Testis (tissue), 5 donors: ENCODE measurements at places on chromosomes 5 and 9.
A peak's percentile ranks its signal among the peaks of the same experiment; 100 is the strongest.

GRCh38 chr5:37153661-37154060 lies 95.5 kb downstream of the CPLANE1 start:
- DNase-seq, result no peak

DNA sequence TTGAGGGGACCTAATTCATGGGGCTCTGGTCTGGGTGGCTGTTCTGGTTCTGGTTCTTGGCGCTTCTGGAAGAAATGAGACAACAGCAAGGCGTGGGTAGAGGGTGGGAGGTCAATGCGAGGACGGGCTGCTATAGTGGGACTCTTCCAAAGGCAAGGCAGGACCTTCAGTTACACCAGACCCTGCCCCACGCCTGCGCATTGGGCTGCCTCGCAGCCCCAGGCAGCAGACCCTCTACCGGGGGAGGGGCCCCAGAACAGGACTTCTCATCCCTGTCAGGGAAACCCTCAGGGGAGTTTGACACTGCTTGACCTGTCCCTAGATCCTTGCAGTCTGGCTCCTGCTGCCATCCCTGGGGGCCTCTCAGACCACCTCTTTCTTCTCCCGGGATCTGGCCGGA lies 18.5 kb downstream of the CCDC69 start:
- no peak for DNase-seq

- no peak for DNase-seq
These were observed 30.3 kb upstream of the INSYN2B start for GRCh38 chr5:170010595-170010994.

DNA sequence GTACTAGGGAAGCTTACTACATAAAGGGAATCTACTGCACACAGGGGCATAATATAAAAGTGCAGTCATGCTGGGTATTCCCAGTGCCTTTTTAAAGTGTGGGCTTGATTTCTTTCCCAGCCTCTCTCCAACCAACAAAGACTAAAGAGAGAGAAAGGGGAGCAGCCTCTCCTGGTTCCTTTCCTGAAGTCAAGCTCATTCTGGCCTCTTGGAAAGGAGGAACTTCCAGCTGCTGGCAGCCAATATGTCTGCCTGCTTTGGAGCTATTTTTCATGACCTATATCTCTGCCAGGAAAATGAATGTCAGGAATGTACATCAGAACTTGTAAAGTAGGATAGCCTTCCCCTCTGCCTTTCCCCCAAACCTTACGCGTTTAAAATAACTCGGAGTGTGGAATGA lies 57.1 kb downstream of the RAB3C start:
- DNase-seq, result no peak

DNA sequence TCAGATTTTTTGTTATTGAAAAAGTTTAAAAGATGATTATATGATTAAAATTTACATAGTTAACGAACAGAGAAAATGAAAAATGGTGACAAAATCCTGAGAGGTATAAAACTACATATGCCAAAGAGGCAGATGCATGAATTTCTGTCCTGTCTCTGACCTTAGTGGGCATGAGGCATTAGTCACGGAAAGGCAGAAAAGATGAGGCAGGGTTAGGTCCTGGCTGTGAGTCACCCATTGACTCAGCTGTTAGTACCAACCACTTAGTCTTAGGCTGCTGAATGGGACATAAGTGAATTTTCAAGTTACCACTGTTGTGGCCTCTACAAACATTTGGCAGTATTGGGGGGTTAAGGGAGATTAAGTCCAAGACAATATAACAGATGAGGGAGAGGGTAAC lies 33.1 kb downstream of the RASA1 start:
- no peak for DNase-seq

DNA sequence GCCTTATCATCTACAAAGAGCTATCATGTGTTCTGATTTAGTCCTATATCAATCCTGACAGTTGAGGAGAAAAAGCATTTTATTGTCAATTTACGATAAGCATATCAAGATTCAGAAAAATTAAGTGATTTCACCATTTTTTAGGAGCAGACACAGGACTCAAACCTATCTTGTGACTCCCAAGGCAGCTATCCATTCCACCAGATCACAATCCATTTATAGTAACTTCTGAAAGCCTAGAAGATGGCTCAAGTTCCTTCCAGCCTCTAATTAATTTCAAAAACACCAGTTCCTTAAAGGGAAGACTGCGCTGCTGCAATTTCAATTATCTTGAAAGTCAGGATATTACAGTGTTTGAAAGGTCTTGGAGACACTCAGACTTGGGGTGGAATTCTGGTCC lies 114.3 kb downstream of the EPB41L4A start:
- DNase-seq, result no peak

DNA sequence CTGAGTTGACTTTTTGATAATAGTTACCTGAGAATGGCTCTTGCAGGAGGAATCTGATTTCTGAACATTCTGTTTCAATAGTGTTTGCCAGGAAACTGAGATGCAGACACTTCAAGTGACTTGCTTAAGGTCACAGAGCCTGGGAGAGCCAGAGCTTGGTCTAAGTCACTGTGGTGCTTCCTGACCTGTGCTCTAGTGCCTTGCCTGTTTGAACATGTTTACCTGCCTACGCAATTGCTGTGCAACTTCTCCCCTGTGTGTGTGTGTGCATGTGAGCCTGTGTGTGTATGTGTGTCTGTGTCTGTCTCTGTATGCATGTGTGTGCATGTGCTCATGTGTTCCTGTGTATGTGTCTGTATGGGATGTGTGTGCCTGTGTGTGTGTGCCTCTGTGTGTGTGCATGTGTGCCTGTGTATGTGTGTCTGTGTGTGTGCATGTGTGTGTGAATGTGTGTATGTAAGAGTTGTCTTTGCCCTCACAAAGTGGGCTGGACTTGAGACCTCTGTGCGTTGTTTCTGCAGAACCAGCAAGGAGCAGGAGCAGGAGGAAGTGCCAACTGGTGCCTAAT lies 185.8 kb downstream of the GADD45G start:
- DNase-seq, result no peak

GRCh38 chr5:85049020-85049419 lies 664.3 kb upstream of the EDIL3 start:
- peak; percentile 16 for DNase-seq

DNA sequence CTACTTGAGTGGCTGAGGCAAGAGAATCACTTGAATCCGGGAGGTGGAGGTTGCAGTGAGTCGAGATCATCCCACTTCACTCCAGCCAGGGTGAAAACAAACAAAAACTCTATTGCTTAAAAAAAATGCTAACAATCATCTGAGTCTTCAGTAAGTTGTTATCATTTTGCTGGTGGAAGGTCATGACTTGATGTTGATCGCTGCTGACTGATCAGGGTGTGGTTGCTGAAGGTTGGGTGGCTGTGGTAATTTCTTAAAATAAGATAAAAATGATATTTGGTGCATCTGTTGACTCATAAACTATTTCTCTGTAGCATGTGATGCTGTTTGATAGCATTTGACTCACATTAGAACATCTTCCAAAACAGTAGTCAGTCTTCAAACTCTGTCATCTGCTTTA lies 349.4 kb upstream of the PAPPA start:
- no peak for DNase-seq

DNA sequence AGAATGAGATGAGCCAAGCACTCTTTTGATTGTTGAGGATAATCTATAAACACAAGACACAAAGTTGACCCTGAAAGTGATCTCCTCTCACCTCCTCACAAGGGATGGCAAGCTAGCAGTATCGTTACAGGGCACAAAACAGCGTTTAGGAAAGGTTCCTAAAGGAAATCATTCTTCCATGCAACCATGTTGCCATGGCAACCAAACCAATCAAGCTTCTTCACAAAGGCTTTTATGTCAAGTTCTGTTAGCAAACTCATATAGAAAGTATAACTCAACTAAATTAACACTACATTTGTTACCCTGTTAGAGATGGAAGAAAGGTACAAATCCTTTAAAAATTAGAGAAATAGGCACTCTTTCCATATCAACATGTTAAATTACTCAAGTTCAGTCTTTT lies 1016.8 kb upstream of the DMAC1 start:
- DNase-seq, result peak; percentile 34

- no peak for DNase-seq
These were observed 6.3 kb upstream of the FAF2 start for GRCh38 chr5:176441921-176442323.

DNA sequence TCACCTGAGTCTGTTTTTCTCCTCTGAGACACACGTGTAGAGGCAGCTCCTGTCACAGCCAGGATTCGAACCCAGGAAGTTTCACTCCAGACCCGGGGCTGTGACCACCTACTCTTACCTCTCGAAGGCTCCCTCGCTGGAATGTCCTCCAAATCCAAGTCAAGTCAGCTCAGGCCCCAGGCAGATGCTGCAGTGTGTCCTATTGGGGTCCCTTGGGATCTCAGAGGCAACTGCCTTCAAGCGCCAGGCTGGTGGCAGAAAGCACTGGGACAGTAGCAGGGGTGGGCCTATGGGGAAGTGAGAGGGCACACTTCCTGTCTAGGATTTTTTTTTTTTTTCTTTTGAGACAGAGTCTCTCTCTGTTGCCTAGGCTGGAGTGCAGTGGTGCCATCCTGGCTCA lies 762 bp upstream of the ST6GALNAC4 start:
- DNase-seq, result no peak

- DNase-seq, result no peak
These were observed 392.5 kb downstream of the TMEM167A start for GRCh38 chr5:82684659-82685058.

- DNase-seq, result no peak
These were observed 92.6 kb downstream of the CHSY3 start for GRCh38 chr5:129996896-129997295.

DNA sequence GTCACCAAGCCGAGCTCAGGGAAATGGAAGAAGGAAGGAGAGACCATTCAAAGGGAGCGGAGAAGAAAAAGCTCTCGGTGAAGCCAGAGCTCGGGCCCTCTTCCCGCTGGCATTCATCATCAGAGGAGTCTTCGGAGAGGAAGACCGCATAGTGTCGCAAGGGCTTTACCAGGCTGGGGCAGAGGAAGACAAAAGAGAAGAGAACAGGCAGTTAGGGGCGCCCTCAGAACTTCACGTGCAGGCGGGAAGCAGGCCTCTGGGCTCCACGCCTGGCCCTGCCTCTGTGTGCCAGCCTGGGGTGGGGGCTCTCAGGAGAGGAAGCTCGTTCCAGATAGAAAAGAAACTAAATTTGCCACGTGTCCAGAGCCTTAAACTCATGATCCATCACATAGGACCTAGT lies 31.7 kb downstream of the CRB2 start:
- DNase-seq, result no peak

- peak; percentile 38 for DNase-seq
These were observed 3.1 kb upstream of the PRELID2 start for GRCh38 chr5:145838276-145838675.

DNA sequence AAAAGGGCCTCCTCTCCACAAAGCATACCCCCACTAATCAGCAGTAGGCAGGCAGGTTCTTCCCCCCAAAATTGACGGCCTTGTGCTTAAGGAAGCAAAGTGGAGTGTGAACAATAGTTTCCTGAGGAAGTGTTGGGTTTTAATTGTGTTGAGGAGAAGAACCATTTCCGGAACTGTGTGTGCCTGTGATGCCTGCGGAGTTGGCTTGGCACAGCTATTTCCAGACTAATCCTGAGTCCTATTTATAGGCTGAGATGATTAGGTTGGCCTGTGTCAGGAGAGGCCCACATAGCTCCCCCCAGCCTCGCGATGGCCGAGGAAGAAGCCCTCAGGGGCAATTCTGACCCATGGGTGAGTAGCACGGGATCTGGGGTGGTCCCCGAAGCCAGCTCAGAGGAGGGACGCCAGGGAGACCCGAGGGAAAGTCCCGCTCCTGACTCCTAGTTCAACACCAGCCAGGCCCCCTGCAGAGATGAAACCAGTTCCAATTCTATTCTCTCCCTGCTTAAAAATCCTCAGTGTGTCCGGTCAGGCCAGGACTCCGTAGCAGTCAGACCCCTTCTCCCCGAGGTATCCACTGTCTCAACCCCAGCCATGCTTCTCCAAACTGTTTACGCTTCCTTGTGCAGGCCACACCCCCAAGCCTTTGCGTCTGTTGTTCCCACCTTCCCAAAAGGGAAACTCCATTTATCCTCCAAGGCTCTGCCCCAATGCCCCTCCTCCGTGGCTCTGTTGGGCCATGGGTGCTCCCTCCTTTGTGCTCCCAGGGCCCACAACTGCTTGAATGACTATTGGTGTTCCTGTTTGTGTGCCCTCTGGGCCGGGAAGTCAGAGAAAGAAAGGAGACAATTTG lies 18.1 kb downstream of the GSN start:
- DNase-seq, result peak; percentile 78

- DNase-seq, result no peak
These were observed 191.8 kb downstream of the CD180 start for GRCh38 chr5:67004730-67005350.

DNA sequence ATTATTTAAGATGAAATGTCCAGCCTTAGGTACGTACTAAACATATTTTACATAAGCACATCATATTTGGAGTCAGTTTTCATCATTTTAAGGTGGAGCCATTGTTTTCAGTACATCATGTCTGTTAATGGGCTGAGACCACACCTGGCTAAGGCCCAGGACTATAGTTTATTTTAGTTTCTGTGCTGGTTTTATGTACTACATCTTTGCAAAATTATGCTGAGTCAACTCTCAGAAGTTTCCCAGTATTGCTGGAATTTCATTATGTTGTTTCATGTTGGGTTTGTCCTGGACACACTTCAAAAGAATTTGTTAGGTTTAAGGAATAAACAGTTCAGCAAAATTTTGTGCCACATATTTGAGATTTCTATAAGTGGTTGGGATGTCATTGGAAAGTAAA lies 171.2 kb downstream of the CCDC171 start:
- no peak for DNase-seq
